IMR-90 (cell line): ENCODE measurements at places on chromosomes 6 and 20. TPM values are rescaled to one million over a fixed set of nuclear protein-coding genes. Genes with fewer than 3 reads are reported as not detected.

- DNase-seq = no peak
Observed at GRCh38 chr6:97449444-97449966, 166.5 kb upstream of the MMS22L start.

GRCh38 chr6:75802366-75802765, 53.3 kb downstream of the MYO6 start:
- DNase-seq = peak; percentile 10

- DNase-seq = no peak
Observed at GRCh38 chr20:47316776-47317126, 39.7 kb downstream of the ZMYND8 start.

DNA sequence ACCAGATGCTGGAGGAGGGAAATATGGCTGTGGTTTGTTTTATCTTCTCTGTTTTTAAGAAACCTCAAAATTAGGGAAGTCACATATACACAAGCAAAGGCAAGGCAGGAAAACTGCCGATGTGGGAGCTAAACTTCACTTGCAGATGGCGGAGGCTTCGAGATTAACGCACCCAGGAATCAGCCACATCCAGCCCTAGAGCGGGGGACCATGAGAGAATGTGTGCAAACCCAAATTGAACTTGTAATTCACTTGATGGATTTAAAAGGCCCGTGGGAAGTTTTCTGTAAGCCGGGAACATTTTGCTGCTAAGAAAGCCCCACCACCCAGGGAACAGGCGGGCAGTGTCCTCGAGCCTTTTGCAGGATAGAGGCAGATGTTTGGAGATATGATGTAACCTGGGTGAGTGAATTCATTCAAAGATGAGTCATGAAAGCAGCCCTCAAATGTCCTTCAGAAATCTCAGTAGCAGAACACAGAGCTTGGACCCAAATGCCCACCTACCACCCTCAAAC, 39.9 kb downstream of the PREX1 start:
- peak; percentile 47 for DNase-seq

- peak; percentile 99 for DNase-seq
Observed at GRCh38 chr6:168007592-168008338, 10.3 kb downstream of the KIF25 start.

DNA sequence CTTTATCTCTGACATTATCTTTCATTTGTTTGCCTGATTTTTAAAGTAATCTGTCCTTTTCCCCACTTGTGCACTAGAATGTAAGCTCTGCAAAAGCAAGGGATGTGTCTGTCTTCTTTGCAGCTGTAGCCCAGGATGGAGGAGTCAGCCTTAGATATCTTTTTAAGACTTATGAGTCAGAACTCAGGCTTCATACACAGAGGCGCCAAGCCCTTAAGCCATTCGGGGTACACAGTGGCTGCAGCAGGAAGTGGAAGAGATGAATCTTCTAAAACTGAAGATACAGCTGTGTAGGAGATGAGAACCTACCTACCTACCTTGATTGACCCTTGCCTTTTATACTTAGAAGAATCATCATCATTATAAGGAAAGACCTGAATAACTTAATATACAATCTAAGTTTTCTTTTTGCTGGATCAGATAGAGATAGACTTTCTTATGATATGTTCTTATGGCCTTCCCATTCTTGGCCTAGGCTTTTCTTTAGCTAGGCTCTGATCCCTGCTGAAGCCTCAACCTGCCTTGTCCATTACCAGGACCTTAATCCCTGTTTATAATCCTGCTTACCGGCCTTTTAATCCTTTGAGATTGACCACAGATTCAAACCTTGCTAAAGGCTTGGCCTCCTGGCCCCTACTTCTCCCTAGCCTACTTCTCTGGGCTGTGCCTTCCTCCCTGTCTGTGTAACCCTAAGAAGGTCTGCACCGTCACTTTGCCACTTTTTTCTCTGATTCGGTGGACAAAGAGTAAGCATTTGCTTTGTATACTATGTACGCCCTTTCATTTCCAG, 304.5 kb downstream of the PRL start:
- peak; percentile 80 for DNase-seq

GRCh38 chr6:157759028-157759427, 64.0 kb upstream of the SNX9 start:
- no peak for DNase-seq

Gene LY6G6D
- total RNA-seq = not detected in 2 replicates

Gene SLC35F1
- not detected in 2 replicates for total RNA-seq

Gene PDYN
- not detected in 2 replicates for total RNA-seq

DNA sequence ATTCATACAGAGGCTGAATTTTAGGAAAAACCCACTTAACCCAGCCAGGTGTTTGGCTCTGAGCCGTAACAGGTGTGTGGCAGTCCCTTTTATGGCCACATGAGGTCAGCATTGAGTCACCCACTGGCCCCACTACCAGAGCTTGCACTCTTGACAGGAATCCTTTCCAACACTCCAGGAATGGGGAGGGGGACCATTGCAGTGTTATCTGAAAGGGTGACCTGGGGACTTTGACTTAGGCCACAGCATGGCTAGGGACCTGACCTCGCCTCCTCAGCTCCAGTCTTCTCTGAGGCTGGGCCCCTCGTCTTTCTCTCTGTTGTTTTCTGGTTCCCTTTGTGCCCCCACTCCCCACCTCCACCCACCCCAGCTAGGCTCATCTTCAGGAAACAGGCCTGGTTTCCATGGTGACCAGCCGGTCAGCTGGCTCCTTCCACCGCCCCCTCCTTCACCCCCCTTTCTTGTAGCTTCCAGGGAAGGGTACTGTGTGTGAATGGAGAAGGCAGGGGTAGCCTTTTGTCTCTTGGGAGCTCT, 2.1 kb upstream of the TMEM151B start:
- DNase-seq = peak; percentile 46

Gene SIM1
- total RNA-seq = not detected in 2 replicates

- DNase-seq = peak; percentile 75
Observed at GRCh38 chr6:10411971-10412460, 2.9 kb downstream of the TFAP2A start.

Gene FRK
- total RNA-seq = under 0.01 TPM in 2 replicates

Gene IRF4
- not detected in 2 replicates for total RNA-seq

DNA sequence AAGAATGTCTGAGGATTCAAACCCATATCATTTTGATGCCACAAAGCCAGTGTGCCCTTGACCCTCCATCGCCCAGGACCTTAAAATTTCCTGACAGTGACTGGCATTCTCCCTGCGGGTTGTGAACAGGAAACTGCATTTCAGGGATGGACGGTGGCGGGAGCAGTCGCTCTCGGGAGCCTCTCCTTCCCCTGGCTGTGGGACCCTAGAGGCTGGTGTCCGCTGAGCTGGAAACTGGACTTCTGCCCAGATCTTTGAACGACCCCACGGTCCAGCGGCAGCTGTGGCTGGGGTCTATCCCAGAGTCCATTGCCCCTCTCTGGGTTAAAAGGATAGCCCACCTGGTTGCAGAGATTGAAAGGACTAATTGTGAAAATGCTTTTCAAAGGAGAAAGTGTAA, 1.4 kb upstream of the SEC63 start:
- DNase-seq = no peak

Gene MAP7
- total RNA-seq = 0.28 and 0.36 TPM in 2 replicates

- no peak for DNase-seq
Observed at GRCh38 chr6:47197682-47198640, 111.7 kb downstream of the TNFRSF21 start.

Gene SGK1
- total RNA-seq = 121 and 211 TPM in 2 replicates

- DNase-seq = no peak
Observed at GRCh38 chr6:124164343-124164742, 360.7 kb downstream of the NKAIN2 start.

DNA sequence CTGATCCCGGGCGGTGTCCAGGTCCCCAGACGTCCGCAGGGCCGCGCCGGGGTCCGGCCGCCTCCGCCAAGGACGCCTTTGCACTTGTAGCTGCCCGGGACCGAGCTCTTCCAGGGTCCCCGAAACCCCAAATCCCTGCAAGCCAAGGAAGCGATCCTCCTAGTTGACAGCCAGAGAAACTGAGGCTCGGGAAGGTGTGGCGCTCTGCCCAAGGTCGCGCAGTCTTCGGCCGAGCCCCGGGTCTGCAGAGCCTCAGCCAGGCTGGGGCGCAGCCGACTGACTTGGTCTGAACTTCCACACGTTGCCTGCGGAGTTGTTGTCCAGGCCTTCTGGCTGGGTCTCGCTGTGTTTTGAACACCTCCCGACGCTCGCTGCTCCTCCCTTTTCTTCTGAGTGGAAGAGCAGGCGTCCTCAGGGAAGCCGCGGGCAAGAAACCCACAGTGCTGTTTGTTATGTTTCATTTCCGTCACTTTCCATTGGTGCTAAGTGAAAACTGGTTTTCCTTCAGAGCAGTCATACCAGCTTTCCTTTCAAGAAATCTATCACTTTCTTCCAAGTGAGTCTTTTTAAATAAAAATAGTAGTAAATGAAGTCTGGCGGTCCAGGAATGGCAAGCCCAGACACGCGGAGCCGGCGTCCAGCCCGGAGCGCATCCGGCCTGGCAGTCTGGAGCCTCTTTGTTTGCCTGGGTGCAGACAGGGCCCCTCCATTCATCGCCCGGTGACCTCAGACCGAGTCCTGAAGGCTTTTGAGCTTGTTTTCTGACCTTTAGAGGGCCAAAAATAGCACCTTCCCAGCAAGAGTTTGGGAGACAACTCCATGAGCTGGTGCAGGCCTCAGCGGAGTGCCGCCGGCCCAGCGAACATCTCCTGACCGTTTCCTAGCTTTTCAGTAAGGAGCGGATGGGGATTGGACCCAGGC, 698 bp downstream of the FAM210B start:
- peak; percentile 73 for DNase-seq

DNA sequence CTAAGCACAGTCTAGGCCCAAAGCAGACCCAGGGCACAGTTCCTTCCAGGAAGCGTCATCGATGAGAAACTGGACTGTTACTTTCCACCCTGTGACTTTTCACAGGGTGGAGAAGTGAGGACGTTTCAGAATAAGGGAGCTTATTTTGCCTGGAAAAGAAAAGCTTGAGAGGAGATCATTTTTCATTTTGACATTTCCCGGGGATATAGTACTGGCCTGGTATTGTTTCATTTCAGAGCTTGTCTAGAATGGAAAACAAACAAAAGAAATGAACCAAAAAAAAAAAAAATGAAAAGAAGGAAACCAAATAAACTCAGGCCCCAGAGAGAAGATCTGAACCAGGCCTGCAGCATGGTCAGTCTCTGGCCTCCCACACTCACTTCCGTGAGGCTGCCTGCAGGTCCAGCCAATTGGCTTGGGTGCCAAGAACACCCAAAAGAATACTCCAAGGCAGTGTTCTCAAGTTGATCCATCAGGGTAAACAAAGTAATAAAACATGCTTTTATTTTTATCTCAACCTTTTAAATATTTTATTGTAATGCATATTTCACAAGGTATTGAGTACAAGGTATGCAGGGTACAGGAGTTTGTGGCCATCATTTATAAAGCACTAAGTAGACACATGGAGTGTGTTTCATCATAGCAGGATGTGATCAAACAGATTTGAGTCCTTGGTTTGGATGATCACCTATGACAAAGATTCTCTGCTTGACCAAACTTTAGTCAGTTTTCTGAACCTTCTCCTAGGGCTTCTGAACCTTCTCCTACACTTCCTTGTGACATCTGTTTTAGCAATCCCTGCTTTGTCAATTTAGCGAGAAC, 176.9 kb upstream of the GGTLC1 start:
- no peak for DNase-seq

- no peak for DNase-seq
Observed at GRCh38 chr6:118881440-118882313, 12.3 kb upstream of the ASF1A start.
